Mucosa of gallbladder (tissue), 1 donor: ENCODE measurements at places on chromosomes 5 and 9. TPM values are rescaled to one million over a fixed set of nuclear protein-coding genes. Genes with fewer than 3 reads are reported as not detected.

FBLL1 gene
- 0.23 TPM for total RNA-seq

CRHBP gene
- 1.5 TPM for total RNA-seq

LCN9 gene
- not detected for total RNA-seq

KCNMB1 gene
- 20.9 TPM for total RNA-seq

TSC1 gene
- 54.0 TPM for total RNA-seq

SLC6A18 gene
- not detected for total RNA-seq

LCN2 gene
- total RNA-seq: 85.5 TPM

ZNF462 gene
- 37.1 TPM for total RNA-seq

AIF1L gene
- total RNA-seq: 7.0 TPM

TAF11L12 gene
- not detected for total RNA-seq

GNA14 gene
- total RNA-seq: 11.3 TPM

LARP1 gene
- 190 TPM for total RNA-seq

ALDOB gene
- 265 TPM for total RNA-seq

KIF4B gene
- total RNA-seq: not detected

CA9 gene
- 777 TPM for total RNA-seq

MLANA gene
- total RNA-seq: not detected

OR1K1 gene
- total RNA-seq: not detected

PCDHA3 gene
- total RNA-seq: 1.9 TPM

PFN3 gene
- not detected for total RNA-seq

STK10 gene
- total RNA-seq: 45.1 TPM

SPAG8 gene
- 4.6 TPM for total RNA-seq

C5orf52 gene
- total RNA-seq: not detected

SLC22A4 gene
- 0.37 TPM for total RNA-seq

LCN12 gene
- total RNA-seq: 10.0 TPM

FYB1 gene
- total RNA-seq: 24.7 TPM

OBP2B gene
- total RNA-seq: not detected

BTNL8 gene
- total RNA-seq: 47.3 TPM

TOPORS gene
- 15.5 TPM for total RNA-seq

FOXD4L6 gene
- not detected for total RNA-seq

ZCCHC7 gene
- total RNA-seq: 16.5 TPM
